ENCODE measurements at places on chromosomes 3 and 15.

GRCh38 chr3:38003371-38003816 is 12.8 kb downstream of the VILL start:
- peak; percentile 56 for DNase-seq

- no peak for DNase-seq
Observed at GRCh38 chr3:9068051-9068450, 104.8 kb upstream of the RAD18 start.

- DNase-seq: no peak
Observed at GRCh38 chr15:85839643-85840042, 44.9 kb upstream of the KLHL25 start.

DNA sequence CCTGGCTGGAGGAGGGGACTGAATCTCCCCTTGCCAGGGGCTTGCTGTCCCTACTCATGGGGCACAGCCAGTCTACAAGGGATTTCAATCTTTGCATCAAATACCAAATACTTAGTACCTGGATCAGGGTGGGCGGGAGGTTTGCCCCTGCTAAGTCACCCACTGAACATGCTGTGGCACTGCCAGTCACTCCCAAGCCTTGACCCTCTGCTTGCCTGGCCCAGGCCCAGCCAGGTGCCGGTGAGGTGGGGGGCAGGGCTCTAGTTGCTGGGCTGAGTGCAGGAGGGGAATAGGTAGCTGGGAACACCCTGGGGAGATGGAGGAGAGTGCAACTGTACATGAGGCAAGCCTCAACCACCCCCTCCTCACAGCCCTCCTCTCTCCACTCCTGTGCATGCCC is 136.3 kb upstream of the LRTM1 start:
- DNase-seq: no peak

DNA sequence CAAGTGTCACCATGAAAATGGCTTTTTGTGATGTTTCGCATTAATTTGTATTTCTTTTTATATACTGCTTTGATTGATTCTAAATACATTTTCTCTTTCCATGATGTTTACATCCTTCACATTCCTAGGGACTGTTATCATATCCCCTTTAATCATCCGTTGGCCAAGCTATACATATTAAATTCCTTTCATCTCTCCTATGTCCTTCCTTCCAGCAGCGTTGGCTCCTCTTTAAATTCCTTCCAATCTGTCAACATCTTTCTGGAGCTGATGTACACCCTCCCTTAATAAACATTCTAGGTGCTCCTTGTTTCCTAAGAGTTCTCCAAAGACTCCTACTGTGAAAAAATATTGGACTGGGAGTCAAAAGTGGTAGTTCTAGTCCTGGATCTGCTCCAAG is 87.8 kb downstream of the IGF2BP2 start:
- DNase-seq: no peak

GRCh38 chr3:148494451-148494850 is 203.3 kb upstream of the AGTR1 start:
- DNase-seq: no peak

DNA sequence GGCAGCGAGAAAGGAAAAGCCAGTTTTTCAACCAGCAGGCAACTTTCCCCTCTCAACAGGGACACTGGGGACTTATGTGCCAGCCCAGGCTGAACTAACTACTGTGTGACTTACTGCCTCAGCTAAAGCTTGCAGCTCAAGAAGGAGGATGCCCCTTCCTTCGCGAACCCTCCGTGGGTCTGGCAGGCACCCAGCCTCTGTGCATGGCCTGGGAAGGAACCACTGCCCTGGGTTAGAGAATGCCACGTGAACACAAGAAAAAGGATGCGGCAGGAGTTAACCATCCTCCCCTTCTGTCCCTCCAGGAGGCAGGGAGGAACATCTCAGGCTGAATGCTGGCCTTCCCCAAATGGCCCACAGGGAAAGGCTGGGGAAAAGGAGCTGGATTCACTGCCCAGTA is 29.0 kb downstream of the CHDH start:
- no peak for DNase-seq

GRCh38 chr15:62254137-62254934 is 89.3 kb upstream of the C2CD4B start:
- DNase-seq: peak; percentile 77

- no peak for DNase-seq
Observed at GRCh38 chr3:117291476-117291875, 581.9 kb downstream of the TUSC7 start.

DNA sequence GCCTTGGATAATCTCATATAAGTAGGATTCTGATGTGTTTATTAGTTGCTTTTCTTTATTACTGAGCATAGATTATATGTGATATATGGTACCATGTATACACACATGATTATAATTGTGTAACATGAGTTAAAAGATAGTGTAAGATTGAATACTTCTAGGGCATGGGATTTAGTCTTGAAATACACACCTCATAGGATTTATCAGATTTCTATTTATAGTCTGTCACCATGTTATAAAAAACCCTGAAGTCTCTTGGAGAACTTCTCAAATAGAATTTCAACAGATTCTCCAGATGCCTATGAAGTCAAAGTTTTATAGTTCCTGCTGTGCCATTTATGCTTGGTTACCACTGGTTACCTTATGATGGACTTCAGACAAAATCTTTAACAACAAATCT is 11.2 kb upstream of the KPNA4 start:
- no peak for DNase-seq

- peak; percentile 67 for DNase-seq
Observed at GRCh38 chr3:33417066-33417673, 23.0 kb downstream of the UBP1 start.

GRCh38 chr3:102129760-102130608 is 280.7 kb downstream of the NFKBIZ start:
- DNase-seq: peak; percentile 30

DNA sequence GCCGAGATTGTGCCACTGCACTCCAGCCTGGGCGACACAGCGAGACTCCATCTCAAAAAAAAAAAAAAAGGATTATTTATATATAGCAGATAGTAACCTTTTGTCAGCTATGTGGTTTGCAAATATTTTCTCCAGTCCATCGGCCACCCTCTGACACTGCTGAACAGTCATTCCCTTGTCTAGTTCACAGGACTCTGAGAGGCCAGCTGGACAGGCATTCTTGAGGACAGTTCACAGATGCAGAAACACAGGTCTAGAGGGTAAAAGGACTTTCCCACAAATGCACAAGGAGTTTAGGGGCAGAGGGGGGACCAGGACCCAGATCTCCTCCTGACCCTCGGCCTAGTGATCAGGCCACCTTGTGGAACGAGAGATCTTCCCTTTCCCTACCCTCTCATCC is 7.5 kb upstream of the TMEM40 start:
- DNase-seq: no peak

DNA sequence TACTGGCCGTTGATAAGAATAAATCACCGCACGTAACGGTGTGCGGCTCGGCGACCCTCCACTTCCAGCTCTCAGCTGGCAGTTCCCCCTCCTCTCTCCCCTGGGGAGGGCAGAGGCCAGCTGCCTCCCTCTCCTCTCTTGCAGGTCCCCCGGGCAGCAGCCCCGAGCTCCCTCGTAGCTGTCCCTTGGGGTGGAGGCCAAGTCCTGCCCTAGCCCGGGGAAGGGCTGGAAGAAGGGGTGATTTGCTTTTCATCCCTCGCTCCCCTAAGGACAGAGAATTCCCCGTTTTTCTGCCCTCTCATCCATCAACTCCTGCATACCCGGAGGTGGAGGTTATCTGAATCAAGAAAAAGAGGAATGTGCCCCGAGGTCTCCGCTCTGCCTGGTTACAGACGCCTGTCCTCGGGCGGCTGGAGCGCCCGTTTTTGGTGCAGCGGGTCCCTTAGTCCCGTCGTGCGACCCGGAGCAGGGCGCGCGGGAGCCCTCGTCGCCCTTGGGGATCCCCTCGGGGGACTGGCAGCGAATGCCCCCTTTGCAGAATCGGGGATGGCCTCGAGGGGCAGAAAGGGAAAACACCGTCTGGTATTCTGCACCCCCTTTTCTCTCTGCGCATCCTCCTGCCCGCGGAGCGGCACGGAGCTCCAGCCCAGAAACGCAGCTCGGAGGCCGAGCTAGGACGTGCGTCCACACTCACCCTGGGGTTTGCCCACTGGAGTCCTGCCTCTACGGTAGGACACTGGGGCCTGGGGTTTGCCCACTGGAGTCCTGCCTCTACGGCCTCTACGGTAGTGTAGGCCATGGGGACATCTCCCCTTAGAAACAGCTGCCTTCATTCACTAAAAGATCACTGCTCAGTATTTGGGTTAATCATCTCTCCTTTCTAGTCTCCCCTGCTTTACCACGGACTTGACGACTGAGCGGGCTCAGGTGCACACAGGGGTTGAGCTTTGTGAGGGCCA is 2.2 kb downstream of the PTPRG start:
- DNase-seq: no peak

DNA sequence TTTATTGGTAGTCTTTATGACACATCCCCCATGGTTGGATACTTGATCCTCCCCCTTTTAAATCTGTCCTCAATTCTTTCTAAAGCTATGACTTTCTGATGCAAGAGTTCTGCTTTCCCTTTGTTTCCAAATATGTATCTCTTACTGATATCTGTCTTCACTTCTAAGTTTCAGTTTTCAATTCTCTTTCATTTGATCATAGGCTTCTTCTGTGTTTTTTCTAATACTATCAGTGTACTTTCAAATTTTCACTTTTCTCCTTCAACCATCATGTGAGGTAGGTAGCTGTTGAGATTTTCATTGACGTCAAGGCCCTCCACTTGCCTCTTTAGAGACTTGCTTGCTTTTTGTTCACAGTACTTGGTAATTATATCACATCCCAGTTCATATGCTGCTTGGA is 436.5 kb downstream of the CNTN4 start:
- DNase-seq: no peak

- no peak for DNase-seq
Observed at GRCh38 chr3:45670991-45671390, 18.2 kb upstream of the SACM1L start.

- no peak for DNase-seq
Observed at GRCh38 chr3:188064831-188065493, 89.0 kb upstream of the LPP start.

GRCh38 chr15:100521907-100522306 is 6.8 kb downstream of the CERS3 start:
- no peak for DNase-seq

- DNase-seq: no peak
Observed at GRCh38 chr3:57658536-57658935, 34.3 kb downstream of the DENND6A start.

DNA sequence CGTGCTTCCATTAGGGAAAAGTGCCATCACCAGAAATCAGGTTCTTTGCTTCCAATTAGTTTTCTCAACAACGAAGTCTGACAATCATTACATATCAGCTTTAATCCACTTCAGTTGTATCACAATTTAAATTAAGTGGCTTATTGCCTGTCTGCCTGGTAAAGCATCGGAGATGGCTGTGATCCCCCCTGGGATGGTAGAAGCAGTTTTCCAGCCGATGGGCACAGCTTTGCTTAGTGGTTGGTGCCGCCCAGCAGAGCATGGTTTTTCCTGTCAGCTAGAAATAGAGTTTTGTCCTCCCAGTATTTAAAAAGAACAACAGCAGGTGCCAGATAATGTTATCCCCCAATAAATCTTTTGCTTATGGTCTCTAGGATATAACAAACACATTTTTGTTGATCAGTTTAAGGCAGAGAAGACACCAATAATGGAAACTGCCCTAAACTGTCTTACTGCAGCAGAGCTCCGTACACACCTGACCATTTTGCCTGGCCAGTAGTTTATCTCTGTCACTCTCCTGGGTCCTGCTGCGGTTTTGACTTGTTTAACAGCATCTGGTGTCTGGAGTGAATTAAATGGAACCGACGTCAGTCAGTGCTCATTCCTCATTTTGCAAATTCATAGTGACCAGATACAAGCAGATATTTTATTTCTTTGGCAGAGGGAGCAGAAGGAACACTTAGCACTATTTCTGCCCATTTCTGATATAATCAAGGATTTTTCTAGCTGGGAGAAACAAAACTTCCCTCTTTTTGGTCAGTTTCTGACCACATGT is 79.1 kb downstream of the SLC49A4 start:
- DNase-seq: no peak

DNA sequence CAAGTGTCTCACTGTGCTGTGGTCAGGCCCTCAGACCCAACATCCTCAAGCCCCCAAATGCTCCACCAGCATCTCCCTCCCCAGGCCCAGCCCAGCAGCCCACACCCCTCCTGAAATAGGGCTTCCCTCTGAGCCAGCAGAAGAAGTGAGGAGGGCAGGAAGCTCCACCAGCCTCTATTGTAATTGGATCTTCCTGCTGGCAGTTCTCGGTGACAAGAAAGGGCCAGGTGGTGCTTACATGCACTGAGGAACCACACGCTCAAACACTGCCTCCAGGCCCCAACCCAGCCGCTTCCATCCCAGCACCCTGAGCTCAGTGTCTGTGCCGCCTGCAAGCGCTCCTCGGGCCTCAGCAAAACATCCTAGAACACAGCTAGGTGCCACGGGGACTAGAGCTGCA is 96.7 kb downstream of the ATP10A start:
- no peak for DNase-seq

GRCh38 chr3:71089271-71089847 is 494.2 kb downstream of the FOXP1 start:
- no peak for DNase-seq

GRCh38 chr3:155252021-155252420 is 41.5 kb downstream of the STRIT1 start:
- no peak for DNase-seq

- DNase-seq: no peak
Observed at GRCh38 chr3:57826245-57826951, 70.3 kb downstream of the SLMAP start.

- DNase-seq: no peak
Observed at GRCh38 chr15:101434032-101434920, 55.2 kb downstream of the PCSK6 start.

- no peak for DNase-seq
Observed at GRCh38 chr3:10007126-10007782, 19.0 kb upstream of the FANCD2 start.

DNA sequence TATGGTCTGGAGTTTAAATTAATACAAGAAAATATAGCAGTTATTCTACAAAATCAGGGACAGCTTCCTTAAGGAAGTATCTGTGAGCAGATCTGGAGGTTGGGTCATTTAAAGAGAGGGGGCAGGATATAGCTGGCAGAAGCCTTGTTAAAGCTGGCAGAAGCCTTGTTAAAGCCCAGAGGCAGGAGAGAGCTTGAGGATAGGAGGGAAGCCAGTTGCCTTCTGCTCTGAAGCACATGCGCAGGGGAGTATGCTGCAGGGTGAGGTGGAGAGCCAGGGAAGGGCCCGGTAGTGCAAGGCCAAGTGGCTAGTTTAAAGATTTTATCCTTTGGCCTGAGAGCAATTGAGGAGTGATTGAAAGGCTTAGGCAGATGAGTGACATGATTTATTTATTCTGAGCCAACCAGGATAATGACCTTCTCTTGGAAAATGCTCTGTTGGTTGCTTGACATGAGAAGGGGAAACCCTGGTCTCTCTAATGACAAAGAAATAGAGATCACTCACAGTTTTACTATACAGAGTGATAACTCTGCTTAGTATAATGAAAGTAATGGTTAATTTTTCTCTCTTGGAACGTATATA is 3.9 kb downstream of the EAF1 start:
- no peak for DNase-seq

Measured in activated CD4-positive, alpha-beta T cell treated with anti-CD3 and anti-CD28 coated beads, Interleukin-10, Interleukin-2, amounts not matched to agents 100 ng/mL and 50 ng/mL, durations not matched to agents 16 hours and 8 hours (primary cell).